ENCODE measurements at places on chromosomes 3 and 15.

GRCh38 chr15:65873256-65873655, 4.0 kb downstream of the RAB11A start:
- H3K4me1 ChIP-seq, result peaks cover 25% of the 10 kb centered on the region
- peaks cover 13% of the 10 kb centered on the region for H3K36me3 ChIP-seq
- H3K27me3 ChIP-seq, result no peaks in the 10 kb centered on the region

DNA sequence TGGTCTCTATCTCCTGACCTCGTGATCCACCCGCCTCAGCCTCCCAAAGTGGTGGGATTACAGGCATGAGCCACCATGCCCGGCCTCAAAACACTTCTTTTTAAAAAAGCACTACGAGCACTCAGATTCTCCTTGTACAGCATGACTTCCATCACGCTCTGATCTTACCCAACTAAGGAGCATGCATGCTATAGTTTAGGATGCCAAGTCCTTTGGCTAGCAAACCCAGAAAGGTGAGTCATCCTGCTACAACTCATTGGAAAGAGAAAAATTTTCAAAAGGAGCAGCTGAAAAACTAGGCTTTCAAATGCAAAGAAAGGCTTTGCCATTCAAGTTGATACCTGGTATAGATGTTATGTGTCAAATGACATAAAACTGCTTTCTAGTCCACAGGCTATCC, 70.3 kb upstream of the PRICKLE2 start:
- no peaks in the 10 kb centered on the region for H3K27me3 ChIP-seq
- no peaks in the 10 kb centered on the region for H3K36me3 ChIP-seq
- no peak for DNase-seq
- no peak overlapping the region for H3K27ac ChIP-seq

DNA sequence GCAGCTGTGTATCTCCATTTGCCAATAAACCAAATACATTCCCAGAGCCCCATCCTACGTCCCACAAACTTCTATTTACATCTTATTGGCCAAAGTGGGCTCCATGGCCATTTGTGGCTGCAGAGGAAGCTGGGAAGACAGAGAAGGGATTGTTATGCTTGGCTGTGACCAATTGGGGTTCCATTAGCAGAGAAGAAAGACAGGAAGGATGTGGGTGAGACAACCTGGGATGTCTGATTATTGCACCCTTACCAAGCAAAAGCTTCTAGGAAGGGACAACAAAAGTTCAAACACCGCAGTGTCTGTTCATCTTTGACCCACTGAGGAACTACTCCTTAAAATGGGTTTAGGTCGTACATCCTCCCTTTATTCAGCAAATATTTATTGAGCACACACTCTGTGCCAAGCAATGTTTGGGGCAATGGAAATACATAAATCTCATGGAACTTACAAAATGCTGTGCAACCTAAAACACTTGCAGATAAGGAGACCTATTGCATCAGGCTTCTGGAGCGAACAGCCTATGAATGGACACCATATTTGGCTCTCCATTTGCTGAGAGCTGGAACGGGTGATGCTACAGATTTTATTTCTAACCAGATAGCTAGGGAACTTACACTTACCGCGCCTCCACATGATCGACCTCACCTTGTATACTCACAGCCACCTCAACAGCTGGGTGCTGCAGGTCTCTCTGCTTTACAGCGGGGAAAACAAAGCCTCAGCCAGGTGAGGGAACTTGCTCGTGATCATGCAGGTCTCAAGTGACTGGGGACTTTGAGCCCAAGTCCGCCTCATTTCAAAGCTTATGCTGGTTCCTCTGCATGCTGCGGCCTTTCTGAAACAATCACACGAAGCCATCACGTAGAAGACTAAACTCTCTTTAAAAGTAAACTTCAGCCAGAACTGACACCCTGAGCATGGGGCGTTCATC, 21.4 kb upstream of the NR2E3 start:
- no peaks in the 10 kb centered on the region for H3K27me3 ChIP-seq

- no peak overlapping the region for H3K4me3 ChIP-seq
- no peak for DNase-seq
- H3K4me1 ChIP-seq, result no peaks in the 10 kb centered on the region
- H3K36me3 ChIP-seq, result no peaks in the 10 kb centered on the region
- no peaks in the 10 kb centered on the region for H3K27me3 ChIP-seq
Observed at GRCh38 chr3:38634111-38634510, 15.4 kb downstream of the SCN5A start.

GRCh38 chr15:83954506-83954905, 281.1 kb upstream of the GOLGA6L4 start:
- no peak overlapping the region for H3K4me3 ChIP-seq
- H3K4me1 ChIP-seq, result no peaks in the 10 kb centered on the region
- no peaks in the 10 kb centered on the region for H3K27me3 ChIP-seq
- H3K36me3 ChIP-seq, result no peaks in the 10 kb centered on the region
- H3K27ac ChIP-seq, result no peak overlapping the region

- DNase-seq, result no peak
- no peak overlapping the region for H3K4me3 ChIP-seq
- no peaks in the 10 kb centered on the region for H3K36me3 ChIP-seq
- no peaks in the 10 kb centered on the region for H3K27me3 ChIP-seq
Observed at GRCh38 chr3:175077216-175077615, 218.1 kb downstream of the NAALADL2 start.

GRCh38 chr3:59843821-59844220, 794.0 kb upstream of the CFAP20DC start:
- H3K27ac ChIP-seq, result no peak overlapping the region
- H3K27me3 ChIP-seq, result no peaks in the 10 kb centered on the region
- peaks cover 22% of the 10 kb centered on the region for H3K4me1 ChIP-seq
- H3K36me3 ChIP-seq, result no peaks in the 10 kb centered on the region
- no peak for DNase-seq

DNA sequence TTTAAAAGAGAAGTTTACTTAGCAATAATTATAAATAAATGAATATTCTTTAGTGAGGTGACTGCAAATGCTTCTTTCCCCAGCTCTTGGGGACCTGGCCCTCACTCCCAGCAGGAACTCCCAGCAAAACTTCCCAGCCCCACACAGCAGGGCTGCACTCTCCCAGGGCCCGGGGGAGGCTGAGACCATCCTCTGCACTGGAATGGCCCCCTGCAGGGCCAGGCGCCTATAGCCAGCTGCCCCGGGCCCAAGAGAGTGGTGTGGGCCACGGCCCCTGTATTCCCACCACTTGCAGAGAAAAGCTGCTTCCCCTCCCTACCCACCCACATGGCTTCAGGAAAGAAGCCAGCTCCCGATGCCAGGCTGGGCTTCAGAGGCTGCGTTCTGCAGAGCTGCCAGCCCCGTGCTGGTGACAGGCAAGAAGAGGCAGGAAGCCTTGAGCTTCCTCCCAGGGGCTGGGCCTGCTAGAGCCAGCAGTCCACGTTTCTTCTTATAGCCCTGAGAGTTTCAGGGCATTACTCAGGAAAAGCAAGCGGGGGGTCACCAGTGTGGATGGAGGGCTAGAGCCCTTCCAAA, 20.0 kb downstream of the IDH2 start:
- no peaks in the 10 kb centered on the region for H3K27me3 ChIP-seq
- H3K4me3 ChIP-seq, result no peak overlapping the region

DNA sequence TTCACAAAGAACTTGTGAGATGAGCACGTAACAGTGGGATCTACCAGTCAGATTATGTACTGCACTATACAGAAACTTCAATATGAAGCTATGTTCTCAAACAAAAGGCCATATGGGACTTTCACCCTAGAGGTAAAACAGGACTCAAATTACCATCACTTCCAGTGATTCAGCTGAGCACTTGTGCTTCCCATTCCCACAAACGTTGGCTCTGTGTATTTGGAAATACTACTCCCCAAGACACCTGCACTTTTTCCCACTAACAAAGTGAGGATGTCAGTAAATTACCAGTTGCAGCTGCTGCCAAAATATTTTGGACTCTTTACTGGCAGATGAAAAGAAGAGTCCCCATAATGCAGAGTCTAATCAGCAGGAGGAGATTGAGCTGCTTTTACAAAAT, 1570.1 kb downstream of the SI start:
- no peaks in the 10 kb centered on the region for H3K36me3 ChIP-seq
- H3K27ac ChIP-seq, result no peak overlapping the region
- no peak overlapping the region for H3K4me3 ChIP-seq
- DNase-seq, result no peak
- no peaks in the 10 kb centered on the region for H3K27me3 ChIP-seq

- H3K4me3 ChIP-seq, result no peak overlapping the region
- H3K36me3 ChIP-seq, result no peaks in the 10 kb centered on the region
- no peaks in the 10 kb centered on the region for H3K27me3 ChIP-seq
Observed at GRCh38 chr15:91632176-91632575, 221.3 kb upstream of the SLCO3A1 start.

- DNase-seq, result no peak
- H3K4me1 ChIP-seq, result no peaks in the 10 kb centered on the region
- H3K4me3 ChIP-seq, result no peak overlapping the region
- H3K27ac ChIP-seq, result no peak overlapping the region
Observed at GRCh38 chr3:100354850-100355249, 20.3 kb downstream of the NIT2 start.

GRCh38 chr3:133153382-133153781, 115.2 kb downstream of the TMEM108 start:
- H3K36me3 ChIP-seq, result no peaks in the 10 kb centered on the region
- no peak overlapping the region for H3K4me3 ChIP-seq
- no peak overlapping the region for H3K27ac ChIP-seq

GRCh38 chr3:79761441-79761840, 6.4 kb downstream of the ROBO1 start:
- no peak for DNase-seq
- H3K4me3 ChIP-seq, result no peak overlapping the region
- no peaks in the 10 kb centered on the region for H3K36me3 ChIP-seq
- no peaks in the 10 kb centered on the region for H3K4me1 ChIP-seq
- H3K27me3 ChIP-seq, result no peaks in the 10 kb centered on the region
- no peak overlapping the region for H3K27ac ChIP-seq

GRCh38 chr3:4983739-4984510, 4.7 kb downstream of the BHLHE40 start:
- H3K27ac ChIP-seq, result peak overlapping the region; percentile 81
- peak; percentile 79 for DNase-seq
- peaks cover 60% of the 10 kb centered on the region for H3K4me1 ChIP-seq
- H3K36me3 ChIP-seq, result peaks cover 11% of the 10 kb centered on the region
- no peaks in the 10 kb centered on the region for H3K27me3 ChIP-seq

DNA sequence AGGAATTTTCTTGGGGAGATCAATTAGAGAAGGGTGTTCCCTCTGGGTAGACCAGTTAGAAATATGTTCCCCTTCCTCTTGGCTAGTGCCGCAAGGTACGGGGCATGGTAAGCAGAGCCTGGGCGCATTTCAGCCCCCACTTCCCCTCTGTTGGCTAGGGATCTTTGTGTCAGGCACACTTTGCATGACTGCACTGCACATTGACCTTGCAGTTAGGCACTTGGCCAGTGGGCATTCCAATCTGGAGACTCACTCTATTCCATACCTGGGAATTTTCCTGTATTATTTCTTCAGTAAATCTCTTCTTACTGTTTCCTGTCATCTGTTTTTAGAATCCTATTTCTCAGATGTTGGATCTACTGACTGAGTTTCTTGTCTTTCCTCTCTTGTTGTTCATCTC, 30.0 kb upstream of the CACNA1D start:
- no peaks in the 10 kb centered on the region for H3K27me3 ChIP-seq
- no peaks in the 10 kb centered on the region for H3K4me1 ChIP-seq
- H3K27ac ChIP-seq, result no peak overlapping the region
- no peaks in the 10 kb centered on the region for H3K36me3 ChIP-seq
- no peak overlapping the region for H3K4me3 ChIP-seq
- DNase-seq, result no peak

DNA sequence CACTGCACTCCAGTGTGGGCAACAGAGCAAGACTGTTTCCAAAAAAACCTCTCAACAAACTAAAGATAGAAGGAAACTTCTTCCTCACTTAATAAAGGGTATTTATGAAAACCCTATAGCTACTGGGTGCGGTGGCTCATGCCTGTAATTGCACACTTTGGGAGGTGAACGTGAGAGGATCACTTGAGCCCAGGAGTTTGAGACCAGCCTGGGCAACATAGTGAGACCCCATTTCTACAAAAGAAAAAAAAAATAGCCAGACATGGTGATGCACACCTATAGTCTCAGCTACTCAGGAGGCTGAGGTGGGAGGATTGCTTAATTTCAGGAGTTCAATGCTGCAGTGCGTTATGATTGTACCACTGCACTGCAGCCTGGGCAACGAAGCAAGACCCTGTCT, 22.4 kb downstream of the IP6K1 start:
- no peaks in the 10 kb centered on the region for H3K27me3 ChIP-seq
- no peak overlapping the region for H3K27ac ChIP-seq
- H3K36me3 ChIP-seq, result no peaks in the 10 kb centered on the region
- DNase-seq, result no peak

DNA sequence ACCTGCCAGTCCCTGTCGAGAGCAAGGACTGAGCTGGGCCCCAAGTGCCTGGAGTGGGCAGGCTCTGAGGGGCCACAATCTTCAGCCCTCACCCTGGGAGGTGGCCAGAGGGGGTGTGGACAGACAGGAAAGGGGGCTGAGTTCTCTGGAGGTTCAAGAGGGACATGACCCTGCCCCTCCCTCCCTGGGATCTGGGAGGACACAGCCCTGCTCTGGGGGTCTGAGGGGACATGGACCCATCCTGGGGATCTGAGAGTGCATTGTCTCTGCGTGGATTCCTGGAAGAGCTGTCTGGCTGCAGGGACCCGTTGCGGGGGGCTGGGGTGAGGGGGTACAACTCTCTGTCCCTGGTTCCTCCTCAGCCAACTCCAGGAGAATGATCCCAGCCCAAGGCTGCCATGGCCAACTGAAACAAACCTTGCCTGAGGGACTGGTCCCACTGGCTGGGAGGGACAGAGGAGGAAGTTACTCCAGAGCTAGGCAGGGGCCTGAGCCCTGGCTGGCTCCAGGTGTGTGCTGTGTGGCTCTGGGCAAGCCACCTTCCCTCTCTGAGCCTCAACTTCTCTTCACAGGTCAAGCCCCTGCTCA, 29.0 kb downstream of the PTH1R start:
- no peak overlapping the region for H3K4me3 ChIP-seq
- H3K36me3 ChIP-seq, result no peaks in the 10 kb centered on the region
- peak; percentile 36 for DNase-seq
- H3K27me3 ChIP-seq, result no peaks in the 10 kb centered on the region
- peaks cover 6% of the 10 kb centered on the region for H3K4me1 ChIP-seq
- no peak overlapping the region for H3K27ac ChIP-seq

DNA sequence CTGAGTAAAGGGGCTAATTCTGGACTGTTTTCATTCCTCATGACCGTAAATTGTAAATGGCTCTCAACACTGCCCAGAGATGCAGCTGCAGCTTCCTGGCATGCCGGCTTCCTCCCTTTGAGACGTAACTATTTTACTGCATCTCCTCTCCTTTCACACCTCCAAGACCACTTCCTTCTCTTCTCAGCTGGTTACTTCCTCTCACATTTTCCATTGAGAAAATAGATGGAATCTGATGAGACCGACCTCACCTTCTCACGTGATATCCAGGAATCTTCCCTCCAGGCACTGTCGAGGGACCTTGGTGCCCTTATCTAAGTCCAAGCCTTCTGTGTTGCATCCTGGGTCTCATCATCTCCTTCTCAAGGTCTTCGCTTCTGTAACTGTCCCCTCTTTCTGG, 12.7 kb downstream of the LYSMD4 start:
- H3K27ac ChIP-seq, result no peak overlapping the region
- peak overlapping the region; percentile 16 for H3K4me3 ChIP-seq
- DNase-seq, result no peak
- H3K36me3 ChIP-seq, result no peaks in the 10 kb centered on the region
- H3K4me1 ChIP-seq, result peaks cover 25% of the 10 kb centered on the region
- no peaks in the 10 kb centered on the region for H3K27me3 ChIP-seq

- H3K27me3 ChIP-seq, result no peaks in the 10 kb centered on the region
- no peaks in the 10 kb centered on the region for H3K36me3 ChIP-seq
- no peak for DNase-seq
- no peak overlapping the region for H3K27ac ChIP-seq
- H3K4me3 ChIP-seq, result no peak overlapping the region
Observed at GRCh38 chr3:103112273-103112672, 677.5 kb downstream of the ZPLD1 start.

Measured in CD8-positive, alpha-beta memory T cell (primary cell).